ENCODE measurements at places on chromosomes 6 and 20.

GRCh38 chr20:22597303-22597702 lies 12.9 kb upstream of the FOXA2 start:
- no peak for DNase-seq

GRCh38 chr6:85449388-85449817 lies 480 bp upstream of the NT5E start:
- DNase-seq: peak; percentile 90

DNA sequence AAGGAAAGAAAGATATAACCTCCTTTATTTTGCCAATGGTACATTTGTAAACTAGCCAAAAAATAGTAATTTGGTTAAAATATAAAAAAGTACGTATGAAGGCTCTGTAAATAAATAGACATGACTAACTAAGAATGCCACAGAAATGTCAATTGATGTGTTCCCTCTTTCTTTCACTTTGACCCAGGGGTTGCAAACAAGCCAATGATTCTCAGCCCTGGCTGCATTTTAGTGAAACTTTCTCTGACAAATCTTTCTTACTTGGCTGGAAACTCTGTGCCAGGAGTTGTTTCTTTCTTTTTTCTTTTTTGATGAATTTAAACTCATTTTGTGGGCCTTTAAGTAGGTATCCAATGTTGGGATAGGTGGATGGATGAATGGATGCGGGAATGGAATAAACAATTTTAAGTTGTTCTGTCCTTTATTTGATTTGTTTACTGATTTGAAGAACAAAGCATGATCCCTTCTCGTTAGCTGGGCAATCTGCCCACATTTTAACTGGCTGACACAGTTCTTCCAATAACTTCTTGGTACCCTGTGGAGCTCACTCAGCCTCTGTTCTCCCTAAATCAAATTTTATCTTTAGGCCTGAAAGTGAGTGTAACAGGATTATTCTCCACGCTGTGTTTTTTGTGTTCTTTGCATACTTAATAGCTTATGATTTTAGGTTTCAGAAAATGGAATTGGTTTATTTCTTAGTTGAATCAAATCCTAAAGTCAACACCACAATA lies 58.6 kb upstream of the GCLC start:
- DNase-seq: peak; percentile 32

GRCh38 chr6:130779658-130780033 lies 47.6 kb upstream of the SMLR1 start:
- DNase-seq: no peak

GRCh38 chr6:32110632-32111031 lies 1.5 kb upstream of the TNXB start:
- DNase-seq: no peak

DNA sequence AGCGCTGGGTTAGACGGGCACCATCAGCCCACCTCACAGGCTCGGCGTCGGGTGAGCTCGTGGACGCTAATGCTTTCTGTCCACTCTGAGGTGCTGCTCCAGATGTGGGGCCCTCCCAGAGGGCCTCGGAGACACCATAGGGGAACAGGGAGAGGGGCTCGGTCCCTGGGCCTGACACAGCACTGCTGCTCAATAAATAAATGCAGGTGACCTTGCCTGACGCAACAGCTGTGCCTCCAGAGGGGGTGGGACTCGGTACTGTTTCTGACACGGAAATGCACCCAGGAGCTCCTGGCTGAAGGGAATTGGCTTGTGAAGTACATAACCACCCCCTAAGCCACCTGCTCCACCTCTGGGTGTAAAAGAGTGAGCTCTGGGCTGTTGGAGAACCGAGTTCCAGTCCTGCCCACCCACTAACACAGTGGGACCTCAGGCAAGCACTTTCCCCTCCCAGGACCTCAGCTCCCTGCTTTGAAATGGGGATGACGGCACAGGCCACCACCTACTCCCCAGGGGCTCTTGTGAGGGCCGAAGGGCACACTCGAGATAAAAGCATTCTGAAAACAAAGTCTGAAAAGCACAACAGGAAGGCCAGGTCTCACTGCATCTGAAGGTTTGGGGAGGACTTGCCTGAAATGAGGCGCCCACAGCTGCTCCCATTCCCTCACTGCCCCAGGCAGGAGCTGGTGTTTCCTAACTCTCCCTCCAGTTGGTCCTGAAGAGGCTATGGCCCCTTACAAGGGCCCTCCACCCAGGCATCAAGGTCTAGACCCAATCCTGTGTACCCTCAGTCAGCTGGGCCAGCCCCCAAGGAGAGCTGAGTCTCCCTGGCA lies 6.7 kb downstream of the KCNK15 start:
- DNase-seq: no peak

GRCh38 chr20:63150391-63150898 lies 65.5 kb downstream of the YTHDF1 start:
- DNase-seq: no peak

DNA sequence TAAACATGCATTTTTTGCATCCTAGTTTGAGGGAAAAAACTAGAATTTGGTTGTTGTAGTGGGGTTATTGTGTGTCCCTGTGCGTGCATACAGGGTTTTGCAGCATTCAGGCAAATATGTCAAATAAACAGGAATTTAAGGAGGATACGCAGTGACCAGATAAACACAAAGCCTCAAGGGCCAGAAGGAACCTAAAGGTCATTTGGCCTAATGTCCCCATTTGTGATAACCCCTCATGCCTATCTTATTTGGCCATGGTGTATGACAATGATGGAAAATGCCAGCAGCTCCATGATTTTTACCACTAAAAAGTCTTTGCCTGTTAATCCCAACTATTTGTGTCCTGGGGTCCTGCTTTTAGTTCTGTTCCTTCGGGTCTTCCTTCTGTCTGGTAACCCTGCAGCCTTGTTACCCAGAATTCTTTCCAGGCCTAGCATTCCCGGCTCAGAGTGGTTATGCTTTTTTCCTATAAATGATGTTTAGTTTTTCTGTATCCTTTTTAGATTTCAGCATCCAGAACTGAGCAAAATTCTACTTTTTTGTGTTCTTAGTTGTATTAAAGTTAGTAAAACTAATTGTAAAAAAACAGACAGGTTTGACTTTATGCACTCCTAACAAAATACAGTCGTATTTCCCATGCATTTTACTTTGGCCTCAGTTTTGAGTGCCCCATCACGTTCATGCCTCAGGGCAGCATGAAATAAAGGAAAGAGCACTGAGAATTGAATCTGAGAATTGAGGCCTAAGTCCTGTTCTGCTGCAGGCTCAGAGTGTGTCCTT lies 4.4 kb downstream of the STX16 start:
- no peak for DNase-seq

- DNase-seq: no peak
These were observed 20.2 kb downstream of the GFOD1 start for GRCh38 chr6:13467216-13467600.

DNA sequence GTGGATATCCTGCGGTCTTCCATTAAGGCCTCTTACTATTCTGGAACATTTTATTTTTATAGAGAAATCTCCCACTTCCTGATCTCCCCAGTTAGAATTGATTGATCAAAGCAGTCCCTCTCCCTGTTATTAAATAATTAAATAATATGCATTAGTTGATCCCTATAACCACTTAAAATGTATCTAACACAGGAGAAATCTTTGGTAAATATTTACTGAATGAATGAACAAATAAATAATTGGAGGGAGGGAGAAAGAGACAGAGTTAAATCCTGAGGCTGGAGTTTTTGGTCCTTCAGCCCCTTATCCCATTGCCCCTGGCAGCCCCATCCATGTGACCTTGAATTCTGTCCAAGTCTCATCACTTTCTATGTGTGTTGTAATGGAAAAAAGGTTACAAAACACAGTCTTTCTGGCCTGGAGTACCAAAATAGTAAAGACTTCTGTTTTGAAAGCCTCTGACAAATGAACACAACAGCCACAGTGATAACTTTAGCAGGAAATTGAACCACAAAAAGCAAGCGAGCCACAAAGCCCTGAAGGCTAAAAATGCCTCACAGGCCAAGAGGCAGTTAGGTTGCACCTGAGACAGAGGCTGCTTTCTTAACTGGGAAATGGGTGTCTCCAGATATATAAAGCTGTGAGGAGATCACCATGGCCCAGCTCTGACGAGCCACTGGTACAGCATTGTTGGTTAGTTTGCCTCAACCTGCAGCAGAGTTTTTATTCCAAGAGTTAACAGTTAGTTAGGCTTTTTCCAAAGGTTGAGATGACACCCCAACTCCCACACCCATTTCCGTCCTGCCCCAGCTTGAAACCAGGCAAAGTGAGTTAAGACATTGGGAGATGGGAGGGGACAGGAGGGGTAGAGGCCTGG lies 11.3 kb downstream of the NT5E start:
- DNase-seq: peak; percentile 68

DNA sequence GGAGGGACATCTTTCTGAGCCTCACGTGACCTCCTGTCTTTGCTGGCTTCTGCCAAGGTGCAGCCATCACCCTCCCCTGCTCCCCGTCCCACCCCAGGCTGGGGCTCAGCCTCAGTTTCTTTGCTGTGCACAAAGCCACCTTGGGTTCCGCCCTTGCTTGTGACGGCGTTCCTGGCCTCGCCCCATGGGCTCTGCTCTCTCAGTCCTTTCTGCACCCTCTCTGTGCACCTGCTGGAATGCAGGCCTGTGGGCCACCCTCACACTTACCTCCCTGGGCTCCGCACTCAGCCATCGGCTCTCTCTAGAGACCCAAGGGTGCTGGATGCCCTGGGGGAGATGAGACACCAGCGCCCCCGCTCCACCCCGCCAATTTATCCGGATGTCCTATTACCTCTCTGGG lies 28.3 kb downstream of the BANF2 start:
- no peak for DNase-seq

DNA sequence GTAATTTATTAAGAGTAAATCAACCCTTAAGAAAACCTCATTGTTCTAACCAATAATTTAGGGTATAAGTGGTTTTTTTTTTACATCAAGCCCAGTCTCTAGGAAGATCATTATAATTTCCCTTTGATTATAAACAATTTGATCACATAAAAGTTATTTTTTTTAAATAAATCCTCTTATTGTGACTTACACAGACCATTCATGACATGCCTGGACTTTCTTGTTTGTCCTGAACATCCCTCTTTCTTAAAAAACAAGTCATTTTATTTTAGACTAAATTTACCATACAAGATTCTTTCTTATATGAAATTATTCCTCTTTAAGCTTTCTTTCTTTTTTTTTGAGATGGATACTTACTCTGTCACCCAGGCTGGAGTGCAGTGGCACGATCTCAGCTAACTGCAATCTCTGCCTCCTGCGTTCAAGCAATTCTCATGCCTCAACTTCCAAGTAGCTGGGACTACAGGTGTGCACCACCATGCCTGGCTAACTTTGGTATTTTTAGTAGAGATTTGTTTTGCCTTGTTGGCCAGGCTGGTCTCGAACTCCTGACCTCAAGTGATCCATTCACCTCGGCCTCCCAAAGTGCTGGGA lies 53.6 kb upstream of the AGPAT4 start:
- no peak for DNase-seq

GRCh38 chr6:32151863-32152768 lies at the start of gene PRRT1:
TSS of gene PRRT1 (minus strand) at chr6:32151939. CDS start at chr6:32151827, 112 bp downstream.
- DNase-seq: peak; percentile 34

DNA sequence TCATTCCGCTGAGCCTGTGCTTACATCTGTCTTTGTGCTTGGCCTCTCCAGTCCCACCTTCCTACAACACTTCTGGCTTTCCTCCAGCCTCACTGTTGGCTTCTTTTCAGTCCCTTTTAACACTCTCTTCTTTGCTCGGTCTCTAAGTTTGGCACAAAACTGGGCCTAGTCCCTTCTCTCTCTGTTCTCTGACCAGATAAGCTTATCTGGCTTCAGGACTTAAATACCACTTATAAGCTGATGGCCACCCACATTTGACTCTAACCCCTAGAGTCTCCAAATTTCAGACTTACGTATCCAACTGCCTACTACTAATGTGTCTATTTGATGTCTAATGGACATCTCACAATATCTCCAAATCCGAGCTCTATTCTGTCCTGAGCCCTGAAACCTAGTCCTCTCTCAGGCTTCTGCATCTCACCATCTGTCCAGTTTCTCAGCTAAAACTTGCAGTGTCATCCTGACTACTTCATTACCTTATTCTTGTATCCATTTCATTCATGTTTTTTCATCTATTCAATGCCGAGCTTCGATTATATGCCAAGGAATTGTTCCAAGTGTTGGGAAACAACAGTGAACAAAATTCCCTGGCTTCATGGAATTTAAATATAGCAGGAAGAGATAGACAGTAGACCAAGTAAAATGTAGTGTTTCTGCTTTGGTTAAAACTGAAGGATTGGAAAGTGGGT lies 40.1 kb downstream of the TBPL1 start:
- peak; percentile 23 for DNase-seq

DNA sequence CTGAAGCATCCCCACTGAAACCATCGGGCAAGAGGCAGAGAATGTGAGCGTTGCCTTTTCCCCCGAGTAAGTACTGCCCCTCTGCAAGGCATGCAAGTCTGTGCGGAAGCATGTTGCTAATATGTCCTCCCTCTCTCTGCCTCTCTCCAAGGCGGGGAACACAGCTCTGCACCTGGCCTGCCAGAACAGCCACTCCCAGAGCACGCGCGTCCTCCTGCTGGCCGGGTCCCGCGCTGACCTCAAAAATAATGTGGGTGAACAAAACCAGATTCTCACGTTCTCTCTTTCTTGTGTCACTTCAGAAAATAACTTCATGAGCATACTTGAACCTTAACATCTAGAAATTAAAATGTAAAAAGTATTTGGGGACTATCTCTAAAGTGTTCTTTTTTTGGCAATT lies 26.4 kb downstream of the LYRM2 start:
- no peak for DNase-seq

GRCh38 chr6:18473755-18474154 lies 86.6 kb downstream of the RNF144B start:
- DNase-seq: no peak

GRCh38 chr6:2471472-2471871 lies 226.1 kb upstream of the GMDS start:
- no peak for DNase-seq

GRCh38 chr6:130708338-130708737 lies 118.9 kb upstream of the SMLR1 start:
- peak; percentile 68 for DNase-seq

- DNase-seq: peak; percentile 59
These were observed 51.4 kb downstream of the JPH2 start for GRCh38 chr20:44135417-44136204.
